ENCODE measurements at places on chromosomes 2 and 18. TPM values are rescaled to one million over a fixed set of nuclear protein-coding genes. Genes with fewer than 3 reads are reported as not detected.

GRCh38 chr2:29844713-29845326 is 76.6 kb downstream of the ALK start:
- H3K27ac ChIP-seq = no peak overlapping the region
- H3K4me3 ChIP-seq = no peak overlapping the region
- H3K4me1 ChIP-seq = peaks cover 4% of the 10 kb centered on the region
- DNase-seq = no peak

Gene SOCS6
- 17.9 TPM for total RNA-seq

DNA sequence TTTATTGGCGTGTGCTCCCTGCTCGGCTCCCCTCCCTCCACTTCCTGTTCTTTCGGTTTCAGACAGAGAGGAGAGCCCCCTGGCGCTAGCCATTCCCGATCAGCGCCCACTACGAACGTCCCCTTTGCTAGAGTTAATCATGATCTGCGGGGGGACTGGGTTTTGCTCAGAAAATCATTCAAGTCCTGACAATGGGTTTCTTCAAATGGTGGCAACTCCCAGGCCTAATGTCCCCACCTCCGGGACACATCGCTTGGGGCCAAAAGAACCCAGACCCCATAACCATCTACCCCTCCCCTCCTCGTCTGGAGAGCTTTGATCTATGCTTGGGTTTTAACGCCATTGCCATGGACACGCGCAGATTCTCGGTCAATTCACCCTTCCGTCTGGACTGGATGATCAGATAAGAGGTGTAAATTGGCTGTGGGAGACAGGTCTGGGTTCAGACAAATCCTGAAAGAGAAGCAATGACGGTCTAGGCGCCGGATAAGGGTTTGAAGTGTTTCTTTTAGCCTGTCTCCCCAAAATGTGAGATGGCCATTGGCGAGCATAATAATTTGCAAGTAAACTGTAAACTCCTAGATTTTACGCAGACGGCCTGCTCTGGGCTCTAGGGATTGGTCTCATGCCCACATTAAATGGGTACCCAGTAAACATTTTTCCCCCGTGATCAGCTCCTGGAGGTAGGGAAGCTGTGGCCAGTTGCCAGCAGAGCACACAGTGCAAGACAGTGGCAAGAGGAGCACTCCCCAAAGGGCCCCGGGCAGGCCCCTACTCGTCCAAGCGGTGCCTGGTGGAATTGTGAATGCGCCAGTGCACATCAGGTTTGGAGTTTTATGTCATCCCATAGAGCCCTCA is 4.7 kb downstream of the NRP2 start:
- no peaks in the 10 kb centered on the region for H3K36me3 ChIP-seq
- peaks cover 13% of the 10 kb centered on the region for H3K27me3 ChIP-seq
- no peak for DNase-seq
- H3K4me1 ChIP-seq = peaks cover 32% of the 10 kb centered on the region
- H3K4me3 ChIP-seq = no peak overlapping the region

GRCh38 chr2:11867926-11868325 is 121.5 kb downstream of the LPIN1 start:
- peaks cover 11% of the 10 kb centered on the region for H3K4me1 ChIP-seq
- no peak overlapping the region for H3K27ac ChIP-seq
- no peaks in the 10 kb centered on the region for H3K27me3 ChIP-seq
- H3K4me3 ChIP-seq = no peak overlapping the region

GRCh38 chr2:74763962-74764428 is 69.9 kb upstream of the HK2 start:
- no peaks in the 10 kb centered on the region for H3K36me3 ChIP-seq
- DNase-seq = no peak
- H3K27me3 ChIP-seq = no peaks in the 10 kb centered on the region
- H3K4me3 ChIP-seq = no peak overlapping the region
- H3K27ac ChIP-seq = no peak overlapping the region

GRCh38 chr2:85945586-85945985 is 56.8 kb upstream of the ST3GAL5 start:
- no peaks in the 10 kb centered on the region for H3K36me3 ChIP-seq
- H3K27ac ChIP-seq = no peak overlapping the region
- no peak overlapping the region for H3K4me3 ChIP-seq
- peaks cover 22% of the 10 kb centered on the region for H3K4me1 ChIP-seq

DNA sequence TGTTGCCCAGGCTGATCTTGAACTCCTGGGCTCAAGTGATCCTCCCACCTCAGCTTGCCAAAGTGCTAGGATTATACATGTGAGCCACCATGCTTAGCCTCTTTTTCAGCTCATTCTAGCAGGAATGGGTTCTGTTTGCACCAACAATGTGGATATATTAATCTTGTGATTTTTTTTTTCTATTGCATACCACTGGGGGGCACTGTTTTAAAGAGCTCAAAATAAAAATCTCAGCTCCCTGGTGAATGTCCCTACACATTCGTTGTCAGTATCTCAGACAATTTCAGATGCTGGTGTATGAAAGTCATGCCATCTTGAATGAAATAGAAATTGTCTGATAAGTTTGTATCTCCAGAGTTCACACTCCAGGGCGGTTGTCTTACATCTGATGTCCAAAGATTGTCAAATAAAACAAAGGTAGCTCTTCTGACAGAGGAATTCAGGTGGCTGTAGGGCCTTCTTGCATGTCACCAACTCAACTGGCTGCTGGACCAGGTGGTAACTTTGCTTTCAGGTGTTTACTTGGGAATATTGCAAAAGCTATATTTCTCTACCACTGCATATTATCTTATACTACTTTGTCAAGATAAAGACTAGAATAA is 3.1 kb upstream of the MATN3 start:
- no peak for DNase-seq
- no peak overlapping the region for H3K27ac ChIP-seq
- peaks cover 5% of the 10 kb centered on the region for H3K27me3 ChIP-seq
- H3K4me1 ChIP-seq = peaks cover 12% of the 10 kb centered on the region
- no peaks in the 10 kb centered on the region for H3K36me3 ChIP-seq

Gene LMAN1
- total RNA-seq = 86.7 TPM

GRCh38 chr2:114699423-114699944 is 257.0 kb downstream of the DPP10 start:
- no peak overlapping the region for H3K27ac ChIP-seq
- no peaks in the 10 kb centered on the region for H3K36me3 ChIP-seq
- H3K4me3 ChIP-seq = no peak overlapping the region
- DNase-seq = no peak
- H3K4me1 ChIP-seq = no peaks in the 10 kb centered on the region

DNA sequence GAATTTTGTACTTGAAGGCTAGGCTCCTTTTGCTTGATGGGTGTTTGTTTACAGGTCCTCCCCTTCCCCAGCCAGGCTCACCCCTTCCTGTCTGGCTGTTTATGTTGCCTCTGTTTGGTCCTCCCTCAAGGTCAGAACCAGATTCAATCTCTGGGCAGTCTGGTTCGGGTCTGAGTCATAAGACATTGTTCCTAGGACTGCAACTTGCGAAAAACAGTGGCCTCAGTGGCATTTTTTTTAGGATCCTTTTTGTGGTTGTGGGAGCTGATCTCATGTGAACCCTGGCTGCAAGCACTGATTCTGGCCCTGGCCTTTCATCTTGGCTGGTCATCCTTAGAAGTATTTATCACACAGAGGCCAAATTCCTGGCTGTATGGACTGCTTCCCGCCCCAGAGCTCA is 370.4 kb downstream of the CLIP4 start:
- DNase-seq = no peak
- H3K36me3 ChIP-seq = no peaks in the 10 kb centered on the region
- H3K27me3 ChIP-seq = no peaks in the 10 kb centered on the region

DNA sequence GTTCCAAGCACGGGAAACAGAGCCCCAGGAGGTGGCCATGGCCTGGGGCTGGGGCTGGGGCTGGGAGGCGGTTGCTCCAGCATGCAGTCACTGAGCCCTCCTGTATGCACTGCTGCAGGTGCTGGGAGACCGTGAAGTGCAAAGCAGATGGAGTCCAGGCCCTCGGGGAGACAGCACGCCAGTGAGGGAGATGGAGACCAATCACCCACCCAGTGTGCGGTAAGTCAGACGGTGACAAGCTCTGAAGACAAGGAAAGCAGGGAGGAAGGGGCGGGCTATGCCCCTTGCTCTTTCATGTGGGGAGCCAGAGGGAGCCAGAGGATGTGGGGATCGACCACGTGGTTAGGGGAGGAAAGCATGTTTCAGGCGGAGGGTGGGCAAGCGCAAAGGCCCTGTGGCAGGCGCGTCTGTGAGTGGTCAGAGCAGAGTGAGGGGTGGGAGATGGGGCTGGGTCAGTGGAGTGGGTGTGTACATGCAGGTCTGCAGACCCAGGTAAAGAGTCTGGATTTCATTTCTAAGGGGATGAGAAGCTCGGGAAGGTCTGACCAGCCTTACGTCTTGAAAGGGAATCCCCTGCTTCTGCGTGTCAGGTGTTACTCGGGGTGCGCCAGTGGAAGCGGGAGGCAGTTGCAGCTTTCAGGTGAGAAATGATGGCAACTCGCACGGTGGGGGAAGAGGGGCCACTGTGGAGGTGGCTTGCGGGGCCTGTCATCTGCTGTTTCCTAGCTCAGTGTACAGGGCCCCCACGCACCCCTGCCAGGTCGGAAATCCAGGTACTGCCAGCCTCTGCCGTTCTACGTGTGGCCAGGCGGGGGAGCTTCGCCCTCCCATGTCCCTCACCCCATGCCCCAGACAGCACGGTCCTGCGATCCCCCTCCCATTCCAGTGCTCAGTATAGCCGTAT is 19.4 kb downstream of the RRM2 start:
- no peaks in the 10 kb centered on the region for H3K27me3 ChIP-seq
- H3K4me1 ChIP-seq = no peaks in the 10 kb centered on the region
- H3K4me3 ChIP-seq = no peak overlapping the region
- no peaks in the 10 kb centered on the region for H3K36me3 ChIP-seq

- no peak overlapping the region for H3K27ac ChIP-seq
- no peaks in the 10 kb centered on the region for H3K27me3 ChIP-seq
- DNase-seq = no peak
- no peaks in the 10 kb centered on the region for H3K36me3 ChIP-seq
These were observed 266.8 kb upstream of the CXCR4 start for GRCh38 chr2:136384531-136385303.

Gene ZC3H6
- 4.0 TPM for total RNA-seq

DNA sequence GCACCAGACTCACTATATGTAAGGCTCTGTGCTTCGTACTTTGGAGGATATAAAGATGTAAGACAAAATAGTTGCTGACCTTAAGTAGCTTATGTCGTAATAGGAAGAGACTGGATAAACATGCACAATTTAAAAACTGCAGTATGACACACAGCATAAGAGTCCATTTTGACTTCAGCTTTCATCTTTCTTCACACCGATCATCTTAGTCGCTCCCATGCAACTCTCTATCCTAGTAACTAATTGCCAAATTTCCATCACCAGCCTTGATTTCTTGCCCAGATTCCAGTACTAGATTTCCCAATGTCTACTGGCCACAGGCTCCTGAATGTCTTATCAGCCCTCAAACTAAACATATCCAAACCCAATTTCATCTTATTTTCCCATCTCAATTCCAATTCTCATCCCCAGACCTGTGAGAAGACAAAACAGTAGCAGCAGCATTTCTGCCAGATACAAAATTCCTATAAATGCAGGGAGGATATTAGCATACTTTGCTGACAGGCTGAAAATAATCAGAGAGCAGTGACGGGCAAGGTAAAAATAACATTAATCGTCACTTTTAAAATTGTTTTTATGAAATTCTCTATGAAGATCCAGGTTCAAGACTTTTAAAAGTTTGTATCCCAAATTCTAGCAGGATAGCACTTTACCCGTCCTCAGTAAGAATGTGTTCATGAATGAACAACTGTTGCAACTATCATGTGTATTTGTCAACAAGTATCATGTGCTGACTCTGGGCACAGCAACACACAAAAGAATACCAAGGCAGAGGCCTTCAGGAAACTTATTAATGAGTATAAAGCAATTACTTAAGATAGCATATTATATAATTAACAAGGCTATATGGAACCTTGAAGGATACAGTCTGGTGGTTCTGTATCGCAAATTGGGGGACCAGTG is 42.2 kb downstream of the KIDINS220 start:
- H3K36me3 ChIP-seq = peaks cover 4% of the 10 kb centered on the region
- H3K27me3 ChIP-seq = no peaks in the 10 kb centered on the region
- no peak for DNase-seq
- H3K4me1 ChIP-seq = no peaks in the 10 kb centered on the region
- no peak overlapping the region for H3K27ac ChIP-seq

- H3K36me3 ChIP-seq = no peaks in the 10 kb centered on the region
- no peak for DNase-seq
- peak overlapping the region; percentile 31 for H3K27ac ChIP-seq
- no peak overlapping the region for H3K4me3 ChIP-seq
- peaks cover 10% of the 10 kb centered on the region for H3K4me1 ChIP-seq
These were observed 120.6 kb upstream of the UGP2 start for GRCh38 chr2:63721082-63721424.

Gene LHCGR
- not detected for total RNA-seq

Gene SNORC
- total RNA-seq = not detected

GRCh38 chr2:85171916-85172315 is 38.7 kb downstream of the TCF7L1 start:
- H3K27me3 ChIP-seq = no peaks in the 10 kb centered on the region
- H3K36me3 ChIP-seq = no peaks in the 10 kb centered on the region
- DNase-seq = no peak
- no peak overlapping the region for H3K27ac ChIP-seq
- peaks cover 17% of the 10 kb centered on the region for H3K4me1 ChIP-seq
- no peak overlapping the region for H3K4me3 ChIP-seq

Gene KCNG2
- not detected for total RNA-seq

Gene CD207
- total RNA-seq = not detected

DNA sequence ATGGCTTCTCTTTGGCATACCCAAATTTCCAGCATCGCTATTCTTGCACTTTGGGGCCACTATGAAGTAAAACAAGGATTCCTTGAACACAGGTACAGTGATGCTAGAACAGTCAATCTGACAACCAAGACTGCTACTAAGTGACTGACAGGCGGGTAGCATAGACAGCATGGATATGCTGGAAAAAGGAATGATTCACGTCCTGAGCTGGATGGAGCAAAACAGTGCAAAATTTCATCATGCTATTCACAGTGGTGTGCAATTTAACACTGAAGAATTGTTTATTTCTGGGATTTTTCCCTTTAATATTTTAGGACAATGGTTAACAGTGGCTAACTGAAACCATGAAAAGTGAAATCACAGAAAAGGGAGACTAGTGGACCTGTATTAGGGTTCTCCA is 1511.2 kb upstream of the ZEB2 start:
- no peak overlapping the region for H3K4me3 ChIP-seq
- DNase-seq = no peak
- H3K36me3 ChIP-seq = no peaks in the 10 kb centered on the region
- no peak overlapping the region for H3K27ac ChIP-seq
- no peaks in the 10 kb centered on the region for H3K4me1 ChIP-seq

GRCh38 chr2:214519258-214519818 is 108.5 kb downstream of the VWC2L start:
- H3K36me3 ChIP-seq = no peaks in the 10 kb centered on the region
- no peak for DNase-seq
- H3K4me3 ChIP-seq = no peak overlapping the region
- H3K27me3 ChIP-seq = no peaks in the 10 kb centered on the region
- H3K4me1 ChIP-seq = no peaks in the 10 kb centered on the region

Gene GALNT3
- total RNA-seq = 64.9 TPM

Gene ALLC
- not detected for total RNA-seq
